CD4-positive, alpha-beta T cell (primary cell): ENCODE measurements at places on chromosomes 2 and 18.

DNA sequence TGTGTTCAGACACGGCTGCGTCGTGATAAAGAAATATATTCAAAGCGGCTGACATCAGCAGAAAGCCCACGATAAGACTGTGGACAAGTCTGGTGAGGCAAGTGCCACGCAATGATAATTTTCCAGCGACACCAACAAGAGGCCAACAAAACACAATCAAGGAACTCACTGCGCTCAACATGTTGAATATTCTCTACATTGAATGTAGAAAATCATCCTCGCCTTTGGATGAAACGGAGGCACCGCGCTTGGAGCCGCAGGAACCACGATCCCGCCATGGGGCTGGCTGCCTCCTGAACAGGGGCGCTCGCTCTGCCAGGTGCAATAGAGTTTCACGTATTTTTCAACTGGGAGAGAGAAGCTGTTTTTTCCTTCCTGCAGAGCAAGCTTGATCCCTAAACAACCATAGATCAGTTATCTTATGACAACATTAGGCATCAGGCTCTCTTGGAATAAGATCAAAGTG is 220.3 kb downstream of the ATAD2B start:
- DNase-seq, result no peak

DNA sequence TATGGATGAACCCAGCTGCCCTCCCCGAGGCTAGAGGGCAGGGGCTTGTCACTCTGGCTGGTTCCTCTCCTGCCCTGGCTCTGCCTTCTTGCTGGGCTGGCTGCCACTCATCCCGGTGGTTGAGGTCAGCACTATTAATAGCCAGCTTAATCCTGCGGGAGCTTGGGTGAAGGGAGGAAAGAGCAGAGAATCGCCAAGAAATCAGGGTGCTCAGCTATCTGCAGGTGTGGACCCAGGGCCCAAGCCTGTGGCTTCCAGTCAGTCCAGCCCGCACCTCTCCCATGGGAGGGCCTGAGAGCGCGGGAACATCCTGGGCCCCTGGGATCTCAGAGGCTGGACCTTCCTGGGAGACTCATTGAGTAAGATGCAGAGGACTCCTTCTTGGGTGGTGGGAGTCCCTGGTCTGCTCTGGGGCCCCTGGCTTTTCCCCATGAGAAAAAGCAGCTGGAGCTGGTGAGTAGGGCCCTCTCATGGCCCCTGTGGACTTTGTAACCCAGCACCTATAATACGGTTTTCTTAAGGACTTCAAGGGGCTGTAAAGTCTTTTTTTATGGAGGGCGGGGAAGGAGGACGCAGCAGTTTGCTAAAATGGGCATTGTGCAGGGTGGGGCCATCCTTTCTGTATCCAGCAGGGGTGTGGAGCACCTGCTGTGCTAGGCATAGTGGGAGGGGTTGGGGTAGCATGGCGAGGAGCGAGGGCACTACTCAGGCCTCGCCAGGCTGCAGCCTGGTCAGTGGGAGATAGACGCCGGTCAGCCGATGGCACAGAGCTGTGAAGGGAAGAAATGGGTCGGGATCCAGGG is 27.4 kb upstream of the CNNM3 start:
- DNase-seq, result no peak

GRCh38 chr2:102806250-102806837 is 44.5 kb downstream of the TMEM182 start:
- no peak for DNase-seq

DNA sequence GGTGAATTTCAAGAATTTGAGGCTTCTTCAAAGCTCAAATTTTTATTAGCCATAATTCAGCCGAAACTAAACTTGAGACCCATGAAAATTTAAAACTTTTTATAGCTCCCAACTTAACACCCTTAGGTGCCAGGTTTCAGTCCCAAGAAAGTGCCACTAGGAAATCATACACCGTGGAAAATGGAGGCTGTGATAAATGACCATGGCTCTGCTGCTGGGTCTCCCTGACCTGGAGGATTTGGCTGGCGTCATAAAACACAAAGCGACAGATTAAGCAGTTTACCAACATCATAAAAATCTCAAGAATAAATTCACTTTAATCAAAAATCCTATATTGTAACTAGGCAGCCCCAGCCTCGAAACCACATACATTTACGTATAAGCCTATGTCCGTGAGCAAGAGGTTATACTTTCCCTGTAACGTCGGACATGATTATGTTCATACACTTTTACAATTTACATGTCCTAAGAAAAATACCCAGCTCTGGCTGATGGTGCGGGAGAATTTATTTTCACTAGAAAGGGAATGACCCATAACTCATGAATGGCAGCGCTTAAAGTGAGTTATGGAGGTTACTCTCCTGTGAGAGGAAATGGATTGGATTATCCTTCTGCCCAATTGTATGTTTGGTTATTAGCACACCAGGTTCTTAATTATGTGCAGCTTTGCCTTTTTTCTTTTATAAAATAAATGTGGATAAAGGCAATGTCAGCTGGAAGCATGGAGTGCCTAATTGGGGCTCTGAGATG is 329.4 kb downstream of the AGPS start:
- no peak for DNase-seq

DNA sequence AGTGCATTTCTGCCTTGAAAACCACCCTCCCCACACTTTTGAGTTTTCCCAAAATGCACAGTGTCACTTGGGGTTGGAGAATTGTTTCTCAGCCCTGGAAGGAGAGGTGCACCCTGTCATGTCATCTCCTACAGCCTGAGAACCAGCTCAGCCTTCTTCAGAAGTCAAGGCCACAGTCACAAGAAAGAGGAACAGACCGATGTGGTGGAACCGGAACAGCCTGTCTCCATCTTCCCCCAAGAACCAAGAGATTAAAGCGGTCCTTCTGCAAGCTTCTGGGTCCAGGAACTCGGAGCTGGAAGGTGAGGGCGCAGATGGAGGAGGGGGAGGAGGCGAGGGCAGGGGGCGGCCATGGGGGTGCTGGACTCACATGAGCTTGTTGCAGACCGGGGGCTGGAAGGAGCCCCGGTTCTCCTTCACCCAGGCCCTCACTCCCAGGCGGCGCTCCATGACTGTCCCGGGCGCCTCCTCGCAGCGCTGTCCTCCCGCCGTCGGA is 248 bp downstream of the HAAO start:
- DNase-seq, result no peak

DNA sequence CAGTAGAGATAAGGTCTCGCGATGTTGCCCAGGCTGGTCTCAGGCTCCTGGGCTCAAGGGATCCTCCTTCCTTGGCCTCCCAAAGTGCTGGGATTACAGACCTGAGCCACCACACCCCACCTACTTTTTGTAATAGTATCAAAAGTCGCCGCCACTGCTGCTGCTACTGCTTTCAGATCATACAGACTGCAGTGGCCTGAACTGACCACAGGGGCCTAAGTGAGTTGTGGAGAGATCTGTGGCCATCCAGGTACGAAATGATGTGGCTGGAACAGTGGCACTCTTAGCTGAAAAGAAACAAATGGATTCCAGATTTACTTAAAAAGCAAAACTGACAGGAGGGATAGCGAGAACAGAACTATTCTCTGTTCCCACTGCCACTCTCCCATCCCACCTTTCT is 32.9 kb upstream of the POMC start:
- no peak for DNase-seq

DNA sequence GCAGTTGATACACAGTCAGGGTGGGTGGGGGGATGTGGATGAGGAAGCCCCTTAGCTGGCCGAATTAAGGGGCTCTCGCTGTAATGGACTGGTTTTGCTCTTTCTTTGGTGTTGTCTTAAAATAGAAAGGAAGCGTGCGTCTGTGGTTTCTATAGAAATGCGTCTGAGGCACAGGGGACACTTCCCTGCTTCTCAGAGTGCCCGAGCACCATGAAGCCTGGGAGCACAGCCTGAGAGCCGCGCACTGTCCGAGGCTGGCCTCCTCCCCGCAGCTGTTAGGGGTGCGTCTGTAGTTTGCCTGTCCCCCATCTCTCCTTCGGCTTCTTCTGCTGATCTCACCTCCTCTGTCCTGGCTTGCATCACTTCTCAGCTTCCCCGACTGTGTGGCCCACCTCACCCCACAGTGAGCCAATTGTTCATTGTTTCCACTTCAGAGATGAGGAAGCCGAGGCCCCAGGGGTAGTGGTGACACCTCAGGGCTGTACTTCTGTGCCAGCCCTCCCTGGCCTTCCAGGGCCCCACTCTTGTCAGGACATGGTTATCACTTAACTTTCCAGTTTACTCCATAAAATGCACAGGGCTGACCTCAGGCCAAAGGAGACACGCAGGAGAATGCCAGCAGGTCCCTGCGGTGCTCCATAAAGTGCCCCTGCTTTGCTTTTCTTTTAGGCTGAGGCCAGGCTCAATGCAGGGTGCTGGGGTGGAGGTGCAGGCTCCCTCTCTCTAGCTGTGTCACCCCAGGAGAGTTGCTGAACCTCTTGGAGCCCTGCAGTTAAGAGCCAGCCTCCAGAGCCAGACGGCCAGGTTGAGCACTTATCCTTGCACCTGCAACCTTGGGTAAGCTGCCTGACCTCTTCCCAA is 210.6 kb downstream of the SEPTIN10 start:
- no peak for DNase-seq

GRCh38 chr2:224922142-224922727 is 120.0 kb downstream of the DOCK10 start:
- DNase-seq, result no peak

GRCh38 chr18:56316727-56317126 is 321.7 kb downstream of the TXNL1 start:
- no peak for DNase-seq

DNA sequence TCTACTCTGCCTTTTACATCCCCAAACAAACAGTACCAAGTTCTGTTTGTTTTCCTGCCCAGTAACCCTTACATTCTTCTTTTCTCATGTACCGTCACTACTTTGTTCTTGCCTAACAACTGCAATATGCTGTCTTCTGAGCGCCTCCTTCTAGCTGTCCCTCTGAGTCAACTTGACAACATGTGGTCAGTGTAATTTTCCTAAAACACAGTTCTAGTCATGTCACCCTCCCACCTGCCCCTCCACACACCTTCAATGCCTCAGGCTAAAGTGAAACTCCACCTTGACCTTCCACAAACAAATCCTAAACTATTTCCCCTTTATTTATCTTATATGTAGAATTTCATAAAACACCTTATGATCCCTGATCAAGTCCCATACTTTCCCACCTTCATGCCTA is 124.6 kb upstream of the CD302 start:
- DNase-seq, result no peak

DNA sequence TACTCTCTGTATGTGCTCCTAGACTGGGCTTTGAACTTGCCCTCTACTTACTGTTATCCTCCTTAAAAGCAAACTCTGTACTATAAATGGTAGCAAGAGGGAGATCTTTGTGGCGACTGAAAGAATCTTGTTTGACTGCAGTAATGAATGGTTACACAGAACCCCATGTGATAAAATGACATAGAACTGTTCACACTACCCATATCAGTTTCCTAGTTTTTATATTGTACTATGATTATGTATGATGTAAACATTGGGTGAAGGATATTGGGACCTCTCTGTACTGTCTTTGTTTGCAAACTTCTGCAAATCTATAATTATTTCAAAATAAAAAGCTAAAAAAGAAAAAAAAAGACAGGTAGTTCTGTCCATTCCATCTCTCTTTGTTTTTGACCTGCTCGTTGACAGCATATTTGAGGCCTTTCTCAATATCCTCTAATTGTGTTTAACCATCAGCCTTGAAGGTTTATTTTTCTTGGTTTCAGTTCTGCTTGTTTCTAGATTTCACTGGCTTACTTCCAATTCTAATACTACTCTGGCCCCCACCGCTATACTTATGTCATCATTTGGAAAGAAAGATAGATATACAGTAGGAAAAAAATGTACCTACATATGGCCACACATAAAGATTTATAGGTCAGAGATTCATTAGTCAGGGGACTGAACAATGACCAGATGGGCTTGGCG is 79.2 kb upstream of the MYO3B start:
- no peak for DNase-seq

- no peak for DNase-seq
Measured at GRCh38 chr2:136332436-136333095, 214.6 kb upstream of the CXCR4 start.

DNA sequence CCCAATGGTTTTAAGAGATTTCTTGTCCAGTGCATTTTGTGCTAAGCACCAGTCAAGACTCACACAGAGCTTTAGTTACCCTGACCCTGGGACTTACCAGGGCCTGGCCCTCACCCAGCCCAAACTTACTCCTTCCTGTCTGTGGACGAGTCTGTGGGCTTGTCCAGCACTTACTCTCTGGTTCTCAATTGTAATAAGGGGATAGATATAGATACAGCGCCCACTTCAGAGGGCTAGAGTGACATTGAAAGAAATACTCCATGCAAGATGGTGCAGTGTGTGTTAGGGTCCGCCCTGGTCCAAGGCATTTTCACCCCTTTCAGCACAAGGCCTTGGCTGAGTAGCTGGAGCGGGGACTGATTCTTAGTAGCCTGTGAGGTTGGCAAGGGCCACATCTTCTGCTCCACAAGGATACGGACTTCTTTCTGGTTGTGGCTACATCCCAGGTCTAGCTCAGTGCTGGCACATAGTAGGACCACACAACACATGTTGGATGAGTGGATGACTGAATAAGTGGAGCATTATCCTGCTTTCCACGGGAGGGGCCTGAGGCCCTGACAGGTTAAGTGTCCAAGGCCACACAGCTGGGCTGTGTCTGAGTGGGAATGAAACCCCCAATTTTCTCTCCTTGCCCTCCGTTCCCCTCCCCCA is 3.8 kb upstream of the ARID5A start:
- no peak for DNase-seq

DNA sequence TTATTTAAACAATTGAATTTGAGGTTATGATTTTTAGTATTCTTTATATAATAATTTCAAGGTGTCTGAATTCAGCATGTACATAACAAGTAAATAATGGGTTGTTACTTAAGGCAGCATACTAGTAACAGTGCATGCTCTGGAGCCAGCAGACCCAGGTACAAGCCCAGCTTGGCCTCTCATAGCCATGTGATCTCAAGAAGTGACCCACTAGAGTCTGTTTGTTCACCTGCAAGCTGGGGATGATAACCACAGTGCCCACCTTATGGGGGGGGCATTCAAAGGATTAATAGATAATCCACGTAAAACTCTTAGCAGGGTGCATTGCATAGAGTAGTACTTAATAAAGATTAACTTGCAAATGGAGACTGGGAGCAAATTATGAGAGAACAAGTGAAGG is 163.6 kb downstream of the TRABD2A start:
- no peak for DNase-seq

- DNase-seq, result peak; percentile 62
Measured at GRCh38 chr2:203719456-203720410, 13.3 kb downstream of the CD28 start.

- no peak for DNase-seq
Measured at GRCh38 chr2:109547280-109547679, 66.5 kb downstream of the SEPTIN10 start.

GRCh38 chr2:70305531-70305930 is 3.7 kb upstream of the FAM136A start:
- DNase-seq, result no peak

GRCh38 chr2:18991177-18992168 is 366.9 kb downstream of the OSR1 start:
- no peak for DNase-seq
